ENCODE measurements at places on chromosomes 12 and 14.

DNA sequence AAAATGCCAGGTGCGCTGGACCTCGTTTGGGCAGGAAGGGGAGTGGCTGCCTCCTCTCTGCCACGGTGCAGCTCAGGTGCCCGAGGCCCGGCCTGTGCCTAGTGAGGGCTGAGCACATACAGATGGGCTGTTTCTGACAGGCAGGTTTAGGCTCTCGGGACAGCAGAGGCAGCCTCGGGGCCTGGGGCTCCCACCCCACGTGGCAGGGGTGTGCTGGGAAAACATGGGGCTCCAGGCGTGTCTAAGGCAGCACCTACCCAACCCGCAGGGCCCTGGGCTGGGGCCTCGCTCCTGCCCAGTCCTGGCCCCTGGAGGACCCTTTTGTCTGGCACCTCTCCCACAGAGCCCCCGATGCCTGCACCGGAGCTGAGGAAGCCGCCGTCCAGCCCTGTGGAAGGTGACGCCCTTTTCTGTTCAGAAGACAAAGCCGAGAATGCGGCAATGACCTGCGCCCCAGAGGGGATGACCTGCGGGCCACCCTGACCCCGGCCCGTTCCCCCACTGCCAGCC lies 76.4 kb upstream of the GALNT9 start:
- no peak for DNase-seq

GRCh38 chr12:90936230-90937005 lies 18.6 kb downstream of the CCER1 start:
- DNase-seq = no peak

- DNase-seq = no peak
Measured at GRCh38 chr12:52152905-52153317, 38.9 kb downstream of the KRT80 start.

DNA sequence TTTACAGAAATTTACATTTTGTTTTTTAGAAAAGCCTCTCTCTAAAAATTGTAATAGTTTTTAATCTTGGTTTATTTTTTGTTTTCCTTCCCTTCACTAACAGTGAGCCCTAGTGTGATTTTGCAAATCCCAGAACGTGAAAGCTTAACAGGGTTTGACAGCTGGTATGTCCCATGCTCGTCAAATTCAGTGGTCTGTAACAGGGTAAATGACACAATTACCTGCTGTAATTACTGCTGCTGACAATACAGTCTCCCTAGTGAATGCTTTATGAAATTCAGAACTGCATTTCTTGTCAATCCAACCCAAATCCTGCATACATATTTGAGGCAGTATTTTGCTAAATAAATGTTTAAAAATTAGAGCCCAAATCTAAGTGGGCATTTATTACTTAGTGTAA lies 249.2 kb downstream of the NELL2 start:
- no peak for DNase-seq

GRCh38 chr12:3028108-3028507 lies 49.1 kb upstream of the TSPAN9 start:
- DNase-seq = no peak

- no peak for DNase-seq
Measured at GRCh38 chr12:103326190-103326589, 169.6 kb downstream of the C12orf42 start.

- DNase-seq = no peak
Measured at GRCh38 chr12:80211671-80212070, 112.3 kb downstream of the OTOGL start.

DNA sequence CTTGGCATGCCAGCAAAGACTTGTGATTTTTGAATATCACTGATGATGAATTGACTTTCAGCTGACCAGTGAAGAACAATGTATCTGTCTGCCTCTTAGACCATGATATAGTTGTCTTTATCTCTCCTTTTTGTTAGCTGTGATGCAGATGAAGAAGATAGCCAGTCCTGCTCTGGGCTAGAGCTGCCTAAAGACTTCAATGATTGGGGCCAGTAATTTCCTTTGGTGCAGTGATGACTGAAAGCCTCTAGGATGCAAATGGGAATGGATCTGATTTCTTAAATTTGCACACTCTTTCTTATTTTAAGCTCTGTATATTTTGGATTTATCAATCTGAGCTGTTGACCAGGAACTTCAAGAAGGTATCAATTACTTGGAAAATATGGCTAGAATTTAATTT lies at the start of gene TAS2R9:
TAS2R9 (minus strand) TSS at position 101 of the 400 bp plus-strand sequence; CDS start at position 8, 93 bp downstream.
- no peak for DNase-seq

- no peak for DNase-seq
Measured at GRCh38 chr14:69956970-69957369, 77.8 kb downstream of the SMOC1 start.

GRCh38 chr12:94670898-94671297 lies 20.5 kb upstream of the TMCC3 start:
- DNase-seq = no peak

GRCh38 chr12:101729842-101730241 lies 9.4 kb downstream of the SYCP3 start:
- DNase-seq = no peak

GRCh38 chr12:11693601-11694000 lies 44.1 kb downstream of the ETV6 start:
- no peak for DNase-seq

GRCh38 chr14:92568621-92569479 lies 55.3 kb downstream of the RIN3 start:
- DNase-seq = no peak

DNA sequence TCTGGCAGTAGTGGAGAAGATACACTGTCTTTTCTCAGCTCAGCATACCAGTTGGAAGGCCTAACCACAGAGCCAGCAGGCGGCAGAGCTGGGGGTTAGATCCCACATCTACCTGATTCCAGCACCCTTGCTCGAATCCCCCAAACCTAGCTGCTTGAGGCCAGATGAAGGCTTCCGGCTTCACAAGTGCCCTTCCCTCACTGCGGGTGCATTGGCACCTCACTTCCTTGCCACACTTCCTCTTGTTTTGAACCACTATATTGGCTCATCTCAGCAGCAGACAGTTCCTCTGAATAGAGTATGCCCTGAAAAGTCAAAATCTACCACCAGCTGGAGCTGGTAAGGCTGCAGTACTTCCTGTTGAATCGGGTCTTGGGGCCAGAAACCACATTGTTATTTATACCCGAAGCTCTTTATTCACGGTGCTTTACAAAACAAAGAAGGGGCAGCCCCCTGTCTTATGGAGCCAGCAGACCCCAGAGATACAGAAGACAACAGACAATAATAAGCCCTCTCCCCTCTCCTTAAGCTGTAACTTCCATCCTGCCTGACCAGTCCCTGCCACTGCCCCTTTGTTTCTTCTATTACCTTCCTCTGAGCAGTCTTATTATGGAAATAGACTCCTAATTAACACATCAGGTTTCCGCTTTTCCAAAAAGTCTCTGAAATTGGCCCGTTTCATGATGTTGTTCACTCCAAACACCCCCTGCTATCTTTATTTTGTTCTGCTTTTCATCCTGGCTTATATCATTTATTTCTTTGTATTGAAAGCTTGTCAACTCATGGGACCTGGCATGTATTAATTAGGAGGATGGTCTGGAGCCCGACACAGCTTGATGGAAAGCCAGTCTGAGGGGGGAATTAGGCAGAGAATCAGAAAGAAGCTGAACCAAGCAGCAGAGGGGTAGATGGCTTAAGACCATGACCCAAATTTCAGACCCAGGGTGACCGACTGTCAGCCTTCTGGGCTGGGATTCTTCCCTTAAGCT lies 233.5 kb downstream of the EFCAB11 start:
- DNase-seq = no peak

DNA sequence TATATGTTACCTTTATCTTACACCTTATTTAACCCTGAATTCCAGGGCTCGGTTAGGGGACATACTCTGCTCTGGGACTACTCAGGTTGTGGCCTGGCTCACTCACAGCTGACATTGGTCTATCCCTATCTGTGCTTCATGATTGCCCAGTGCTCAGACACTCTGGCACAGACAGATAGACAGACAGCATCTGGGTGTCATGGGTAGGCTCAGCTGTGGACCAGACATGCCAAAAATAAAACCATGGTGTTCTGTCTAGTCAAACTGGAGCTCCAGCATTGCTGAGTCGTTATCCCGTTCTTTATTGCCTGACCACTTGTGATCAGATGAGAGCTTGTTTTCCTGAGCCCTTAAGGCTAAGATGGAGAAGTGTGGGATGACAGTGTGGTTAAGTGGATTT lies 29.0 kb downstream of the FBXW8 start:
- DNase-seq = no peak

DNA sequence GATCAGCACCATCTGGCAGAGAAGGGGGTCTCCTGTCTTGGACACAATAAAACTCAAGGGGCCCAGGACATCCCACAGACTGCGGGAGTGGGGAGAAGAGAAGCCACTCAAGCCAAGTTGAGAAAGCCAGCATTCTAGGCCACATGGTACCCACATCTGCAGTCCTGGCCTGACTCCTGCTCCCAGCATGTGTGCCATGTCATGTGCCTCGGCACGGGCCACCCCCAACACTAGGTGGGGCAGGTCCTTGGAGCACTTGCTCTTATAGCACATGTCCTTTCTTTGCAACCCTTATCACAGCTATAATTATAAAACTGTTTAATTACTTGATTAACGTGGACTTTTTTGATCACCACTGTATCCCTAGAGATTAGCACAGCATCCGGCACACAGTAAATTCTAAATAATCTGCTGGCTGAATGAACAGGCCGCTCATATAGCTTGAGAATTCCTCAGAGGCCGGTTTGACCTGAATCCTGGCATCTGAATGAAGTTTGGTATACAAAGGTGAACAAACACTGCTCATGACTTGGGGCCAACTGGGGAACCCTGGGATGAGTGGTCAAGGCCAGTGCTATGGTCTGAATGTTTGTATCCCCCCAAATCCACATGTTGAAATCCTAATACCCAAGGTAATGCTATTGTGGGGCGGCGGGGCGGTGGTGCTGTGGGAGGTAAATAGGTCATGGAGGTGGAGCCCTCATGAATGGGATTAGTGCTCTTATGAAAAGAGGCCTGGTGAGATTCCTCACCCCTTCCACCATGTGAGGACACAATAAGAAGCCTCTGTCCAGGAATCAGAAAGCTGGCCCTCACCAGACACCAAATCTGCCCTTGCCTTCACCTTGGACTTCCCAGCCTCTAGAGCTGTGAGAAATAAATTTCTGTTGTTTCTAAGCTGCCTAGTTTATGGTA lies 6.6 kb downstream of the NCKAP5L start:
- no peak for DNase-seq

DNA sequence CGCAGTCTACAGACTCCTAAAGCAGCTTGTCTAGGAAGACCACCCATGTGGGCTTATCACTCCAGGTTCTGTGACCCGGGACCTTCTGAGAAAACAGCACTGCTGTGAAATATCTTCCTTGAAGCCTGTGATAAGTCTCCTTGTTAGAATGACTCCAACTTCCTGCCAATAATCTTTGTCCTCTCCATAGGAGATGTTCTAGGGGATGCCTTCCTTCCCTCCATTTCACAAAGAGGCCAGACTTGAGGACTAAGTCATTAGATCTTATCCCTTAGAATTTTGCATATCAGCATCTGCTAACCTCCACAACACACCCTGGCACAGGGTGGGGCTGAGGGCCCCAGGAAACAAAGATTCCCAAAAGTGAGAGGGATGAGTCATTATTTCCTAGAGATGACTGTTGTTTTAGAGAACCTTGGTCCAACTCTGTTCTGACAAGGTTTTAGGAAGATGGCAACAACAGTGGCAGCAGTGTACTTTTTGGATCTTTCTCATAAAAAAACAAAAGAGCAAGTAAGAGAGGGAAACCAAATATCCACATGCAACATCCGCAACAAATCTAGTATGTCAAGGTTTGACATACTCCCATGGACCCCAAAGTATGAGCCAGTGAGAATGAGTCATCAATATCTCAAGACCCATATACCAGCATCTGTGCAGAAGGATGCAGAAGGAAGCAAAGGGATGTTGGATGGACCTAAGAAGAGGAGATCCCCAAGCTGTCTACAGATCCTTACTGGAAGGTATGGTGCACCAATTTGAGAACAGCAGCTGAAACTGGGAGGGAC lies 6.0 kb downstream of the LTB4R start:
- no peak for DNase-seq

- no peak for DNase-seq
Measured at GRCh38 chr12:71760471-71760870, 5.8 kb downstream of the RAB21 start.

GRCh38 chr12:97283297-97283696 lies 179.3 kb upstream of the RMST start:
- DNase-seq = no peak

DNA sequence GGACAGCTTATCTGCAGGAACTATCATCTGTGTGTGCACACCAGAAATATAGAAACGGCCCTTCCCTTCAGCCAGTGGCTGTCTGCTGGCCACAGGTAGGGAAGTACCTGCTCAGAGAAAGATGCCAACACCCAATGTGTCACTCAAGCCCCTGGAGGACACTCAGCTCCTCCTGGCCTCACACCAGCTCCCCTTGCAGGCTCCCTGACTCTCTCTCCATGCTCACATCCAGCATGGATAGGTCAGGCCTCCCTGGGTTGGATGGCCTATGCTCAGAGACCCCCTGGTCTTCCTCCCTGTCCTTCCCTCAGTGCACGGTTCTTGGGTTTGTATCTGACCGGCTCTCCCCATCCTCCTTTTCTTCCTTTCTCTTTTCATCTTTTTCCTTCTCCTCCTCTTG lies 202.1 kb downstream of the BCL11B start:
- DNase-seq = no peak

DNA sequence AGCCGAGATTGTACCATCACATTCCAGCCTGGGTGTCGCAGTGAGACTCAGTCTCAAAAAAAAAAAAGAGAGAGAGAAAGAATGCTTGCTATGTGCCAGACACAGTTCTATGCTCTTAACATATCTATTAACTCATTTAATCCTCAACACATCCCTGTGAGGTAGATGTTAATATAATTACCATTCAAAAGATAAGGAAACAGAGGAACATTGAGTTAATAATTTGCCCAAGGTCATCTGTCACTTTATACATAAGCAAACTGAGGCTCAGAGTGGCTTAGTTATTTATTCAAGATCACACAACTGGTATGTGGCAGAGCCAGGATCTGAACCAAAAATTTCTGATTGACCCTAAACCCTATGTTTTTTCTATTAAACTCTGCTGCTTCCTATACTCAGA lies 116.1 kb upstream of the BCAT1 start:
- no peak for DNase-seq

DNA sequence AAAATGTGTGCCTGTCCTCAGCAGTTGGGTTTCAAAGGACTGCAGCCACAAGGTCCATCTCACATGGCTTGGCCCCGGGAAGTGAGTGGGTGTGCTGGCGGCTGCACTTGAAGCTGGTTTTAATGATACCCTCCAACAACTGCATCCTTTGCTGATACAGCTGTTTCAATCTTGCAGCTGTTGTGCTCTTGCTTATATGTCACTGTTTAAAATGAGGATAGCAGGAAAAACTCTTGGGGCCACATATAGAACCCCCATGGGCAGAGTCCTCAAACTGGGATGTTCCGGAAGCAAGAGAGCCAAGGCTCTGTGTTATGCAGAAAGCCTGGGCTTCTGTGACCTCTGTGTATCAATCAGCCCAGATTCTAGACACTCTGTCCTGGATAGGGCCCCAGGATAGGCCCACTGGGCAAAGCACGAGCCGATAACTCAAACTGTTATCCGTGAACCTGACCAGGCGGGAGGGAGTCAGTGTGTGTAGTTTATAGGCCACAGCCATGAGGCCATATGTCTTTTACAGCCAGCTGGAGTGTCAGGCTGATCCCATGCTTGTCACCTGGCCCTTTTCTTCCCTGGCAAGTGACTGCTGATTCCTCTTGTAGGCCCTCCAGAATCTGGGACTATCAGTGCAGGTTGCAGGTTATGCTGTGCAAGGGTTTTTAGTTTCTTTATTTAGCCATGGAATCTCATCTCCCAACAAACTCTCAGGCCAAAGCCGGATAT lies 74.3 kb downstream of the SSPN start:
- no peak for DNase-seq

GRCh38 chr14:25685004-25685403 lies 635.1 kb upstream of the STXBP6 start:
- no peak for DNase-seq

GRCh38 chr12:96334502-96334901 lies 65.7 kb downstream of the CDK17 start:
- no peak for DNase-seq
